ENCODE measurements at places on chromosomes 6 and 20.

- DNase-seq, result no peak
Observed at GRCh38 chr6:147007441-147007840, 196.8 kb upstream of the STXBP5 start.

DNA sequence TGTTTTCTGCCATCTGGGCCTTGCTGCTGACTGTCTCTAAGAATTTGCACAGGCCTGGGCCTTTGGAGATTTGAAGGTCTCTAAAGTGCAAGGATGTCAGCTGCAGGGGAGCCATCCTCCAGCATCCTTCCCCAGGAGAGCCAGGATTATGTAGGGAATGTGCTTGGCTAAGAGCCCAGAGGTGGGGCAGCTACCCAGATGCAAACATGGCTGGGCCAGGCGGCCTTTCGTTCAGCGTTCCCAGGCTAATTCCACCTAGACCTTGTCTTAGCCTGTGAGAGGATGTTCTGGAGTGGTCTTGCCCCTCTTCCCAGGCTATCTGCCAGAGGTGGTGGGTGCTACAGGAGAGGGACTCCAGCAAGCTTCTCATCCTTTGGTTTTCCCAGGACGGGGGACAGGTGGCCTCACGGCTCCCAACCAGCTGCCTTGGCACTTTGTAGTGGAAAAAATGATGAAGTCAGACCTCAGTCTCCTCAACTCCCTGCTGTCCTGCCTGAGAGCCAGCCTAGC lies 7.7 kb upstream of the PTGIS start:
- DNase-seq, result no peak

- DNase-seq, result no peak
Observed at GRCh38 chr6:101394936-101395335, 1.4 kb downstream of the GRIK2 start.

DNA sequence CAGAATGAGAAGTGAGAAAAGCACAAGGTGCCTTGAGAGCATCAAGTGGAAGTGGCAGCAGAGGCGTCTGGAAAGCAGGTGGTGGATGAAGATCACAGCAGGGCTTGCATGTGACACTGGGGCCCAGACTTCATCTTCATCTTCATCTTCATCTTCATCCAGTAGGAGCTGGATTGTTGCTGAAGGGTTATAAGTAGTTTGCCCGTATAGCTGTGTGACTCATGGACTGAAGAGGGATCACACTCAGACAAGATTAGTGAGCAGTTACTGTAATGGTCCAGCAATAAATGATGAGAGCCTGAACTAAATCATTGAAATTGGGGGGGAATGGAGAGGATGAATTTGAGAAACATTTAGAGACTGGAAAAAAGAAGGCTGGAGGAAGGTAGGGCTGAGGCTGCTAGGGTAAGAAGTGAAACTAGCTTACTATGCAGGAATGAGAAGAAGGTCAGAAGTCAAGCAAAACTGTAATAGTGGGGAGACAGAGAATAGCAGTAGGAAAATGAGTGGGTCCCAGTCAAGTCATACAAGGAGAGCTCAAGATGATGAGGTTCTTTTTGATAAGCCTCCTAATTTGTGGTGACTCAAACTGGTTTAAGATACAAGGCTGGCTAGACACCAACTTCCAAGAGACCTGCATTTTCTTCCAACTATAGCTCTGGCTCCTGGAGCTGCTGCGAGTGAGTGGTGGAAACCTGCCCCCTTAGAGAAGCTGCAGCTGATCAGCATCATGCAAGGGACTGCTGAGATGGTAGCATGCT lies 92.3 kb upstream of the BEND6 start:
- no peak for DNase-seq

- DNase-seq, result peak; percentile 12
Observed at GRCh38 chr6:38997128-38997761, 51.3 kb upstream of the GLP1R start.
